Vagina (tissue), 2 donors: ENCODE measurements at places on chromosomes 1 and 21. TPM values are rescaled to one million over a fixed set of nuclear protein-coding genes. Genes with fewer than 3 reads are reported as not detected.

DNA sequence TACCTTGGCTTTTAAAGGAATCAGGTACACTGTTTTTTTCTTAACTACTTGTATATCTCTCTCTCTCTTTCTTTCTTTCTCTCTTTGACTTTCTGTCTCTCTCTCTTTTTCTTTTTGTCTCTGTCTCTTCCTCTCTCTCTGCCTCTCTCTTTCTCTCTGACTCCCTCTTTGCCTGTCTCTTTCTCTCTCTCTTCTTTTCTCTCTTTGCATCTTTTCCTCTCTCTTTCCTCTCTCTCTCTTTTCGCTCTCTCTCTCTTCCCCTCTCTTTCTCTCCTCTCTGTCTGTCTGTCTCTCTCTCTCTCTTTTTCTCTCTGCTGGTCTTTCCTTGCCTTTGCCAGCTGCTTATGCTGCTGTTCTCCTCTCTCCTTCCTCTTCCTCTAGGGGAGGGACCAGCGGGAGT lies 143.2 kb downstream of the TRIM33 start:
- no peak for DNase-seq

DNA sequence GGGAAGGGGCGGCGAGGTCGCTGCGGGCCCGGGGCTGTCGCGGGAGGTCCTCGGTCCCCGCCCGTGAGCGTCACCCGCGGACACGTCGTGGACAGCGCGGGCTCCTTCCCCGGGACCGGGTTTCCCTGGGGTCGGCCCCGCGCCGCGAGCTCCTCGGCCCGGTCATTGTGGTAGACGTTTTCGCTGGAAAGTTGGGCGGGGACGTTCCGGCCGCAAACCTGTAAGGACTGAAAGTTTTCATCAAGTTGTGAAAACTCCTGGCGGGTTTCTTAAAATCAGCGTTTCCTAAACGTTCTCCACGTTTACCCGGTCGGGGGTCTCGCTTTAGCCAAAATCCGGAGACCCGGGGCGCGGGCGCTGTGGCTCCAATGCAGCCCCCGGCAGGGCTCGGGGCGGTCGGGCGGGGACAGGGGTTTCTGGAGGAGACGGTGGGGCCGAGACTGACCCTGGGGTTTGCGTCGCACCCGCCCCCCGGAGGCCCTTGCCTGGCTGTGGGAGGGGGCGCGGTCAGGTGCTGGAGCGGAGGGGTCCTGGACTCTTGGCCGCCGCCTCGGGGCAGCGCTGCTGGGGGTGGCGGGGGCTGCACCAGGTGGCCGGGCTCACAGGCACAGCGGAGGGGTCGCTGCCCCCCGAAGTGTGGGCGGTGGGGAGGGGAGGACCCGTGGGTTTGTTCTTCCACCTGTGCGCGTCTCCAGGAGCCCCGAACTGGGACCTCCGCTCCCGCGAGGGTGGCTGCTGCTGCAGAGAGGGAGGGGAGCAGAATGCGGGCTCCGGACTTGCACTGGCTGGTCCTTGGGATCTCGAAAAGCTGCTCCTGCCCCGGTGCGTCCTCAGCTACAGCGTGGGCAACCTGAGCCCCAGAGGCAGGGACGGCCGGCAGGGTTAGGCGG lies 827 bp downstream of the PRKCZ start:
- no peak for DNase-seq

- DNase-seq, result no peak
These were observed 495 bp downstream of the PI4KB start for GRCh38 chr1:151326619-151327222.

- DNase-seq, result no peak
These were observed 128.9 kb upstream of the SGIP1 start for GRCh38 chr1:66405061-66405460.

- DNase-seq, result no peak
These were observed 26.7 kb downstream of the SLC2A1 start for GRCh38 chr1:42931911-42932422.

- DNase-seq, result no peak
These were observed 8.7 kb downstream of the UBIAD1 start for GRCh38 chr1:11281518-11282331.

CD1E gene
- total RNA-seq, result 2.5 TPM

UBXN10 gene
- 0.49 TPM for total RNA-seq

AIRE gene
- total RNA-seq, result 0.25 TPM

FBXO2 gene
- 27.3 TPM for total RNA-seq
